ENCODE measurements at places on chromosomes 7 and 10. TPM values are rescaled to one million over a fixed set of nuclear protein-coding genes. Genes with fewer than 3 reads are reported as not detected.

DNA sequence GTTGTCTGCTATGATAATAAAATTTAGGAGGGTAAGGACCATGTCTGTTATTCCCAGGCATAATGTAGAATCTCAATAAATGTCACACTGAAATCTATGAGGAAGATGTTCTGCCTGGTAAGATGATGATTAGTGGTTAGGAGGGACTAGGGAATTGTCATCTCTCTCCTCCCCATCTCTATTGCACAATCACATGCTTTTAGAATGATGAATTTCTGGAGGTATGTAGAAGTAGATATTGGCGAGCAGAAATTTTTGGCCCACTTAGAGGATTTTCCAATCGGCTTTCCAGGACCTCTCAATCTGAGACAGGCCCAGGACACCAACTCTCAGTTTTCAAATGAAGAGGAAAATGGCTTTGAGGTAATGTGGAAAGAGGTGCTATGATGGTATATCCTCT lies 2.0 kb upstream of the PITX3 start:
- DNase-seq, result no peak

DNA sequence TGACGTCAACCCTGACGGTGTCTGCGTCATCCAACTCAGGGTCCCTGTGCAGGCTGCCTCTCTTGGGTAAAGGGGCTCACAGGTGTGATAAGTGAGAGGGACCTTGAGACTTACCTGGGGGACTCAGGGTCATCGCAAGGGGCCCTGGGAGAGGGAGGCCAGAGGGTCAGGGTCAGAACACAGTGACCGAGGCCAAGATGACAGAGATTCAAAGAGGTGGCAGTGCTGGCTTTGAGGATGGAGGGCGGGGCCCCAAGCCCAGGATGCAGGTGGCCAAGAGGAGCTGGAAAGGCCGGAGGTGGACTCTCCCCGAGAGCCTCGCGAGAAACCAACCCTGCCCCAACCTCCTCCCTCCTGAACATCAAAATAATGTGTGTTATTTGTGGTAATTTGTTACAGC lies 165.2 kb upstream of the PPP2R2D start:
- DNase-seq, result no peak

DNA sequence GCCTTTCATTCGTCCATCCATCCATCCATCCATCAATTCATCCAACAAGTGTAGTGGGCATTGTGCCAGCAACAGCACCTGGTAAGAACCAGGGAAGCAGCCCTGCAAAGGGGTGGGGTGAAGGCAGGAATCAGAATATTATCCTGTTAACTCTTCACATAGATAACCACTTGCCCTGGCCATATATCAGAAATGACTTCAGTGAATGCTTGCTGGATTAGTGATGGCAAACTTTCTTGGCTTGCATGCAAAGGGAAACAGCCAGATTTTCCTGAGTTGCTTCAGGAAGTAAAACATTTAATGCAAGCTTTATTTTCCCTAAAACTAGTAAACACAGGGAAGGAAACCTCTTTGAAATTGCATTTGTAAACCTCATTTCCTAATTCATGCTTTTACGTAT lies 743 bp downstream of the OR2A5 start:
- no peak for DNase-seq

DNA sequence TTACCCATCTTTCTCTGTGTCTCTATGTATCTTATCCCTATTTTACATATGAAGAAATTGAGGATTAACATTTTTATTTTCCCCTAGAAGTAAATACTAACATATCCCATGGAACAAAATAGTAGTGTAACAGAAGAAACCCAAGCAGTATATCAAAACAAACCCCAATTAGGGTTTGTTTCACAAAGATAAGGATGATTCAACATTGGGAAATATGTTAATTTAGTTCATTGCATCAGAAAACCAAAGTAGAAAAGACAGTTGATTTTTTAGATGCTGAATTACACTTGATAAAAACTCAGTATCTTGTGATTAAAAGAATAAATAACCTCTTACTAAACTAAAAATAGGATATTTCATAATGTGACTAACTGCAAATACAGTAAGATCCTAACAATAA lies 87.8 kb downstream of the GLCCI1 start:
- DNase-seq, result no peak

DNA sequence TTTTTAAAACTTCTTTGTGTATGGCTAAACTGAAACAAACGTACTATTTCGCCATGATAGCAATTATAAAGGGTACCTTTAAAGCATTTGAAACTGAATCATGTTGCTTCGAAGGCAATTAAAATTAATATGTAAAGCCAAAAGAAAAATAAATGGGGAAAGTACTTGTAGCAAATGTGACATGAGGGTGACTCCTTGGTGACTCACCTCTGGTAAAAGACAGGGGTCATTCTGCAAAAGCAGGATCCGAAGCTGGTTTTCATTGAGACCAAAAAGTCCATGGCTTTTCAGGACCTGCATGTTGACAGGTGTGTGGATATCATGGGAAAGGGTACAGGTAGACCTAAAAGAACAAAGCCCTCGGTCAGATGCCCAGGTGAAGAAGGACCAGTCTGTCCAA lies 1.5 kb downstream of the ZC3HAV1L start:
- DNase-seq, result no peak

GRCh38 chr7:46600340-46600739 lies 679.3 kb upstream of the IGFBP3 start:
- no peak for DNase-seq

DNA sequence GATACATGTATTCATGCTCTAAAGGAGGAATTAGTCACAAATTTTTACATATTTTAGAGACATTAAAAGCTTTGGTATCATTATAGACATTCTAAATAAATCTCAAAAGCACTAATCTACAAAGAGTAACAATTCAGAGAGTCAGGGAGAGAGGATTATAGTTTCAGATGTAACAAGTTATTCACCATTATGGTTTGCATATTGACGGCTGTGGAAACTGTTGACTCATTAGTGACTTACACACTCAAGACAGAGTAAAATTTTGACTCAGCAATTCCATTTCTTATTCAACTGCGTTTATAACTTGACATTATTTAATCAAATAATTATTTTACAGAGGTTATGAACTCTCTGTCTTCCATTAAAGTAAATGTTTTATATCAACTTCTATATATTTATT lies 95.4 kb upstream of the SEMA3C start:
- DNase-seq, result no peak

DNA sequence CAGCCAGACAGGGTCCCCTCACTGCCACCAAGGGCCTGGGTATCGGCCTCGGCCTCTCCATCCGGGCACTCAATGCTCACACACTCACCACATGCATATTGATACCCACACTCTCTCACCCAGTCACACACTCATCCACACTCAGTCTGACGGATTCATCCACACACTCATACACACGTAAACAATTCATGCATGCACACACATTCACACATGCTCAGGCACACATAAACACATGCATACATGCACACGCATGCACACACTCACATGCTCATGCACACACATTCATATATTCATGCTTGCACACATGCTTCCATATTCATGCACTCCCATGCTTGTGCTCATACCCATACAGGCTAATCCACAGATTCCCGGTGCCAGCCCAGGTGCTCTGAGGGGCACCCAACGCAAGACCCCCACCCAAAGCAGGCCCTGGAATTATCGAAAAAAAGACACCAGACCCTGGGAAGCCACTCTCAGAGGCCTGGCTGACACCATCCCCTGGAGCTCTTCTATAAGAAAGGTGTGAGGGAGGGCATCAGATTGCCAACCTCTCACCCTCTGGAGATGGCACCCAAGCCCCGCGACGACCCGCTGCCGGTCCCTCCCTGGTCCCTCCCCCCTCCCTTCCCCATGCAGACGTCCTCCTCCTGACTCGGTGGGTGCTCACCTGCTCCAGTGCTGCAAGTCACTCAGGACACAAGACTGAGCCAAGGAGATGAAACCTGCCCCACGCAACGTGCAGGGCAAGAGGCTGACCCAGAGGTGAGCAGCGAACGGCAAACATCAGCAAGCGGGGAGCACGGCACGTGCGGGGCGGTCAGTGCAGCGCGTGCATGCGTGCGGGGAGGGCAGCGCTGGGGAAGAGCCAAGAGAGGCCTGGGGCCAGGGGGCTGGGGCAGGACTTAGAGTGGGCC lies 15.2 kb downstream of the STK32C start:
- DNase-seq, result no peak

- DNase-seq, result peak; percentile 78
Measured at GRCh38 chr10:73773152-73773879, 8.5 kb upstream of the CHCHD1 start.

- DNase-seq, result no peak
Measured at GRCh38 chr10:11280187-11280932, 262.7 kb downstream of the CELF2 start.

DNA sequence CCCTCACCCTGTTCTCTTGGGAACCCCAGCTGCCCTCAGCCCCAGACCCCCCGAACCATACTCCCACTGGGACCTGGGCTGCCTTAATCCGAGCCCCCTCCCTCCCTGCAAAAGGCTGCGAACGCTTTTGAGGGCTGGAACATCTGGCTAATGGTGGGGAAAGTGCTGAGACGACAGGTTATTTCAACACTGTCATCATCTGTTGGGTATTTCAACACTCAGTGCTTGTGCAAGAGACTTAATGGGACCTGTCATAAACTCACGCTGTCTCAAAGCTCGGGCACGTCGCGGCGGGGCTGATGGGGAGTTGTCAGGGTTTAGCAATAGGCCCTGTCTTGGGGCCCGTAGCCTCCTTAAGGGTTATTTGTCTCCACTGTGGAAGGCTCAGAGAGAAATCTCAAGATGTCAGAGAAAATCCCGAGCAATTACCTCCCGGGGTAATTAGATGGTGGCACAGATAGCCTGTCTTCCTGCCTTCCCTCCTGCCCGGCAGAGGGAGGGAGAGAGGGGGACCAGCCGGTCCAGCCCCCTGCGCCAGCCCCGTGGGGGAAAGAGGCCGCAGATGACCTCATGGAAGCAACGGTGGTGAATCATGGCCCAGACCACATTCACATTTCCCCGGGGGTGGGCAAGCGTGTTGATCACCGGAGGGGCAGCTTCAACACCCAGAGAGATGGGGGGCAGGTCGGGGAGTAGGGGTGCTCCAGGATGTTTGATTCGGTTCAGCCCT lies 88.7 kb upstream of the MYL10 start:
- DNase-seq, result no peak

GRCh38 chr7:31695859-31696614 lies 9.0 kb downstream of the PPP1R17 start:
- no peak for DNase-seq

- DNase-seq, result no peak
Measured at GRCh38 chr10:131219584-131219886, 92.0 kb downstream of the TCERG1L start.

DNA sequence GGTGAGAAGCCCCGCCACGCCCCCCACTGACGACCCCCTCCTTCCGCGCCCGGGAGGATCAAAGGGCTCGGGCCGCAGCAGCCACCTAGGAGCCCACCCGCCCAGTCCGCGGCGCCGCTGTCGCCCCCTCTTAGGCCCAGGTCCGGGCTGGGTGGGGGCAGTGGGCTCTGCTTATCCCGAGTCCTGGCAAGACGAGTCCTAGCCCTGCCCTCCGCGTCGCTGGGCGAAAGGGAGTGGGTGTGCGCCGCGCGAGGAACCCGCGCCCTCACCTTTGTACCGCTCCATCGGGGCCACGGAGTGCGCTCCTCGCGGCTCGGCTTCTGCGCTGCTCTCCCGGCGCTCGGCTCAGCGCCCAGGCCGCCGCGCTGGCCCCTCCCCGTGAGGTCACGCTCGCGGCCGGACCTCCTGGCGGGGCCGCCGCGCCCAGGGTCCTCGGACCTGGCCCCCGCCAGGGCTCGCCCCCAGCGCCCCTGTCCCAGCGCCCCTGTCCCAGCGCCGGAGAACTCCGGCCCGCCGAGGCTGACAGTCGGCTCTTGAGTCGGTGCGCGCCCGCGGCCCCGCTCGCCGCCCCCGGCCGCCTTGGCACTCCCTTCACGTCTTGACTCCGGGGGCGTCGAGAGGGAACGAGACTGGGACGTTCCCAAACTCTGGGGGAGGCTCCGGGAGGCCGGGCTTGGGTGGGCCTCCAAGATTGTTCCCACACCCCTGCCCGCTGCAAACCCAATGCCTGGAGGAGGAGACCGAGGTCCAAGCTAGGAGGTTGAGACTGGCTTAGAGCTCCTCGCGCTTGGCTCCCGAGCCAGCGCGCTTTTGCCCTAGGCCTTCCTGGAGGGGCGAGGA lies at the start of gene AFAP1L2:
TSS of gene AFAP1L2 (minus strand) at position 332 of the 840 bp plus-strand sequence. CDS start at position 285, 47 bp downstream.
- peak; percentile 72 for DNase-seq

GRCh38 chr10:13421382-13421917 lies 73.4 kb upstream of the SEPHS1 start:
- DNase-seq, result no peak

GRCh38 chr10:59227136-59227673 lies 50.8 kb downstream of the PHYHIPL start:
- no peak for DNase-seq

GRCh38 chr7:120990468-120991118 lies 2.1 kb downstream of the CPED1 start:
- DNase-seq, result no peak

GRCh38 chr7:150804802-150805201 lies 4.2 kb downstream of the TMEM176A start:
- no peak for DNase-seq

DNA sequence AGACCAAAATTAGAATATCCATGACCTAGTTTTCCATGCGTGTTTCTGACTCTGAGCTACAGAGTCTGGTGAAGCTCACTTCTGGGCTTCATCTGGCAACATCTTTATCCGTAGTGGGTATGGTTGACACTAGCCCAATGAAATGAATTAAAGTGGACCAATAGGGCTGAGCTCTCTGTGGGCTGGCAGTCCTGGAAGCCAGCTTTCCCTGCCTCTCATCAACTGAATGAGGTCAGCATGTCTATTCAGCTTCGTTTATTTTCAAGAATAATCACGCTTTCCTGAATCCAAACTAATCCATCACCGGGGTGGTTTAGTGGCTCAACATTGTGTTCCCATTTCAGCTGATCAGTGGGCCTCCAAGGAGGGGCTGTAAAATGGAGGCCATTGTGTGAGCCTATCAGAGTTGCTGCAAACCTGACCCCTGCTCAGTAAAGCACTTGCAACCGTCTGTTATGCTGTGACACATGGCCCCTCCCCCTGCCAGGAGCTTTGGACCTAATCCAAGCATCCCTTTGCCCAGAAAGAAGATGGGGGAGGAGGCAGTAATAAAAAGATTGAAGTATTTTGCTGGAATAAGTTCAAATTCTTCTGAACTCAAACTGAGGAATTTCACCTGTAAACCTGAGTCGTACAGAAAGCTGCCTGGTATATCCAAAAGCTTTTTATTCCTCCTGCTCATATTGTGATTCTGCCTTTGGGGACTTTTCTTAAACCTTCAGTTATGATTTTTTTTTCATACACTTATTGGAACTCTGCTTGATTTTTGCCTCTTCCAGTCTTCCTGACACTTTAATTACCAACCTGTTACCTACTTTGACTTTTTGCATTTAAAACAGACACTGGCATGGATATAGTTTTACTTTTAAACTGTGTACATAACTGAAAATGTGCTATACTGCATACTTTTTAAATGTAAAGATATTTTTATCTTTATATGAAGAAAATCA lies 35.5 kb downstream of the CAV1 start:
- DNase-seq, result no peak

C10orf67 gene
- total RNA-seq, result 1.6 TPM

CHAT gene
- total RNA-seq, result not detected

ODAD2 gene
- 0.44 TPM for total RNA-seq

ZNF488 gene
- total RNA-seq, result 0.09 TPM

CALHM1 gene
- not detected for total RNA-seq

HOXA10 gene
- 16.3 TPM for total RNA-seq

ACTR3C gene
- total RNA-seq, result 31.6 TPM

EN2 gene
- 0.13 TPM for total RNA-seq

STK31 gene
- total RNA-seq, result 0.44 TPM

CYP26C1 gene
- 0.35 TPM for total RNA-seq

ACHE gene
- total RNA-seq, result 3.6 TPM

Data from kidney (tissue), 22 donors.